Right ventricle myocardium inferior (tissue), 1 donor: ENCODE measurements at places on chromosomes 11 and 22. TPM values are rescaled to one million over a fixed set of nuclear protein-coding genes. Genes with fewer than 3 reads are reported as not detected.

CHKB gene
- total RNA-seq: 37.8 TPM

XKR3 gene
- total RNA-seq: not detected

SERPING1 gene
- 157 TPM for total RNA-seq

TMEM121B gene
- total RNA-seq: 2.2 TPM

VSTM5 gene
- 0.08 TPM for total RNA-seq

TRIM49 gene
- total RNA-seq: not detected

GDPD4 gene
- not detected for total RNA-seq
